ENCODE measurements at places on chromosomes 7 and 10. TPM values are rescaled to one million over a fixed set of nuclear protein-coding genes. Genes with fewer than 3 reads are reported as not detected.

DNA sequence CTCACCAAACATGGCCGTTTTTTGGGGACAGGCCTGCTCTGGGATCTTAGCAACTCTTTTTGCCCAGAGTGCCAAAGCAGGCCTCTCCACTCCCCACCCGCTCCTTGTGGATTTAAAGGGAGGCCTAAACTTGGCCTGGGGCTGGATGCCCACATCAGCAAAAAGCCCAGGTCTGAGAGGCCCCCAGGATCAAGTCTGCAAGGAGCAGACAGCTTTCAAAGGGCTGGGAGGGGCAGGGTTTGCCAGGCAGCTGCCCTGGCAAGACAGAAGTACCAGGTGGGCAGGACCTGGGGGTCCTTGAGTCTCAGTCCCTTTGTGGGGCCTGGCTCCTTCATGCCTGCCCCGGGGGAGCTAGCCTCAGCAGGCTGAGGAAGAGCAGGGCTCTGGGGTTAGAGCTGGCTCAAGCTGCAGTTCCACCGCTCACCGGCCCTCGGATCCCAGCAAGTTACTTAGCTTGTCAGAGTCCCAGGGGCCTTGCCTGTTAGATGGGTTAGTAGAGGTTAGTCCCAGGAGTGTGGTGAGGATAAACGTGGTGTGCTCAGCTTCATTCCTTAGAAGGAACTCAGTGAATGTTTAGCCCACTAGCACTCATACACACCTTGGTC, 56.2 kb downstream of the ARHGAP22 start:
- DNase-seq: no peak
- no peaks in the 10 kb centered on the region for H3K4me1 ChIP-seq
- H3K27me3 ChIP-seq: no peaks in the 10 kb centered on the region
- no peaks in the 10 kb centered on the region for H3K36me3 ChIP-seq

Gene WDR11
- 14.8 TPM for polyA plus RNA-seq

- H3K27ac ChIP-seq: no peak overlapping the region
- H3K4me1 ChIP-seq: no peaks in the 10 kb centered on the region
- DNase-seq: no peak
- H3K27me3 ChIP-seq: no peaks in the 10 kb centered on the region
Measured at GRCh38 chr7:80766724-80767123, 128.3 kb downstream of the CD36 start.

Gene PSPH
- 6.9 TPM for polyA plus RNA-seq

GRCh38 chr10:43287056-43288007, 20.5 kb upstream of the RASGEF1A start:
- H3K27me3 ChIP-seq: peaks cover 4% of the 10 kb centered on the region
- peak overlapping the region; percentile 95 for H3K27ac ChIP-seq
- peak overlapping the region; percentile 48 for H3K4me3 ChIP-seq
- no peaks in the 10 kb centered on the region for H3K36me3 ChIP-seq

GRCh38 chr10:117547016-117547715, 4.6 kb downstream of the EMX2 start:
- H3K36me3 ChIP-seq: no peaks in the 10 kb centered on the region
- H3K27me3 ChIP-seq: peaks cover 82% of the 10 kb centered on the region
- no peak overlapping the region for H3K27ac ChIP-seq
- H3K4me3 ChIP-seq: peak overlapping the region; percentile 25
- peaks cover 39% of the 10 kb centered on the region for H3K4me1 ChIP-seq

Gene SLC13A1
- not detected for polyA plus RNA-seq

- no peak overlapping the region for H3K27ac ChIP-seq
- no peaks in the 10 kb centered on the region for H3K36me3 ChIP-seq
- peaks cover 5% of the 10 kb centered on the region for H3K27me3 ChIP-seq
- H3K4me3 ChIP-seq: no peak overlapping the region
- no peak for DNase-seq
Measured at GRCh38 chr10:10855151-10855581, 162.5 kb upstream of the CELF2 start.

- H3K4me3 ChIP-seq: no peak overlapping the region
- no peak for DNase-seq
- H3K4me1 ChIP-seq: no peaks in the 10 kb centered on the region
- peaks cover 25% of the 10 kb centered on the region for H3K27me3 ChIP-seq
- H3K36me3 ChIP-seq: no peaks in the 10 kb centered on the region
Measured at GRCh38 chr10:118870467-118871243, 115.9 kb upstream of the CACUL1 start.

Gene NOS3
- 2.0 TPM for polyA plus RNA-seq

DNA sequence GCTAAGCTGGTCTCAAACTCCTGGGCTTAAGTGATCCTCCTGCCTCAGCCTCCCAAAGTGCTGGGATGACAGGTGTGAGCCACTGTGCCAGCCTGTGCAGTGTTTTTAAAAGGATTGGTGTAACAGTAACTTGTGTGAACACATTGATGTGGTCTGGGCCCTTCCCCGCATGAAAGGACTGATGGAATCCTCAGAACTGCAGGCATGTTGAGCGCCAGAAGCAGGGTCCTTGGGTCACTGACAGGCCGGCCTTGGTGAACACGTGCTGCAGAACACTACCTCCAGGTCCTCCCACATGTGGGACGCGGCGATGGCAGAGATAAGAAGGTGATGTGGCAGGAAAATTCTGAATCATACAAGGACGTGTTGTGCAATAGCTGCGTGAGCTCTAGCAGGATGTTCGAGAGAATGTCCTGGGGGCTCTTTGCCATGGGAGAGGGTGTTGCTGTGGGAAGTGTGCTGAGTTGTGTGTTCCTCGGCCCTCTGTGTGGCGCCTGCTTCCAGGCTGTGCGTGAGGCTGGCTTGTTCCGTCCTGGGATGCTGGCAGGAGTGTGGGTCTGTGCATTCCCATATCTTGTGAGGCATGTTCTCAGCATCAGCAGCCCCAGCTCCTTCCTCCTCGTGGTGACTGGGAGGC, 68.2 kb downstream of the DNAJB6 start:
- peak; percentile 28 for DNase-seq
- H3K4me3 ChIP-seq: no peak overlapping the region
- H3K27ac ChIP-seq: no peak overlapping the region
- peaks cover 6% of the 10 kb centered on the region for H3K4me1 ChIP-seq

DNA sequence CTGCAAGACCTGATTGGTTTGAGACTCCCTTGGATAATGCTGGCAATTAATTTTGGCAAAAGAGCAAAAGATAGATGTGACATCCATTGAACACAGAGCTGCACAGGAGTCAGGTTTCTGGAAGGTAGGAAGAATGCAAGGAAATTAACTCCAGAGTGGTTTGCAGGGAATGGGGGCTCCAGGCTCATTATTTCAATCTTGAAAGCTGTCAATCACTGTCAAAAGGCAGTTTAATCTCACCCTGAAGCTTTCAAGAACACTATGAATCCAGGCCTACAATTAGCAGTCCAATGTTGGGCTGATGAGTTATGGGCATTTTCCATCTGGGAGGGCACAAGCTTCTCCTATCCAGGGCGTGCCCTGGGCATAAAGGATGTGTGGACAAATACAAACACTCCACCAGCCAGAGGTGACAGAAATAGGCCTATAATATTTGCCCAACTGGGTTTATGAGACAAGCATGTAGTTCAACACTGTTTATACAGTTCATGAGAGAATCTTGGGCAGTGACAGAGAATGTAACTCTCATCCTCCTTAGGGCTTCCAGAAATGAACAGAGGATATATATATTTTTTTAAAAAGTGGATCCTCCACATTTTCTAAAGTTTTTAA, 80.5 kb downstream of the KCNMA1 start:
- no peaks in the 10 kb centered on the region for H3K4me1 ChIP-seq
- no peaks in the 10 kb centered on the region for H3K36me3 ChIP-seq
- no peak for DNase-seq

Gene SCIN
- not detected for polyA plus RNA-seq

DNA sequence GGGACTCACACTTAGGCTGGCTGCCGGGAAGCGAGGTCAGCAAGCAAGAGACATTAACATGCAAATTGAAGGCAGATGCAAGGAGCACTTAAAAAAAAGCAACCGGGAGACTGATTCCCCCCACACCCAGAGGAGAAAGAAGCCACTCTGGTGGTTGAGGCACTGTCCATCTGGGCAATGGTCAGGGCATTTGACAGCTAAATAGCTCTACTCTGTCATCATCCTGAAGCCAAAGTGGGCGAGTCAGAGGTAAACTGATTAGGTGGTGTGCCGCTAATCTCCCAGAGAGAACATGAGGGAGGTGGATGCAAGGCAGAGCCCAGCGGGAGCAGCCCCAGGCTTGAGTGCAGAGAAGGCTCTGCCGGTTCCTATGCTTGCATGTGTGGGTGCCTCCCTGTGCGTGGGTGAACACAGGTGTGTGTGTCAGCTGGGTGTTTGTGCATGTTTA, 100.6 kb downstream of the PLXNA4 start:
- no peaks in the 10 kb centered on the region for H3K27me3 ChIP-seq
- no peak overlapping the region for H3K4me3 ChIP-seq
- peaks cover 36% of the 10 kb centered on the region for H3K4me1 ChIP-seq
- H3K36me3 ChIP-seq: no peaks in the 10 kb centered on the region
- peak overlapping the region; percentile 67 for H3K27ac ChIP-seq
- DNase-seq: no peak

GRCh38 chr7:44338600-44338999, 13.2 kb upstream of the CAMK2B start:
- H3K4me3 ChIP-seq: no peak overlapping the region
- no peaks in the 10 kb centered on the region for H3K4me1 ChIP-seq
- DNase-seq: no peak
- peaks cover 2% of the 10 kb centered on the region for H3K27me3 ChIP-seq

Gene GBX1
- not detected for polyA plus RNA-seq

Gene BNIP3
- polyA plus RNA-seq: 37.5 TPM

Gene IFIT2
- 7.0 TPM for polyA plus RNA-seq

Gene TUBAL3
- polyA plus RNA-seq: not detected

- H3K27me3 ChIP-seq: peaks cover 20% of the 10 kb centered on the region
- DNase-seq: no peak
- H3K4me3 ChIP-seq: no peak overlapping the region
Measured at GRCh38 chr10:125164421-125164820, 4.1 kb upstream of the CTBP2 start.

Data from naive thymus-derived CD8-positive, alpha-beta T cell (primary cell).